DMS79 treated with DMSO at 0.1 percent for 48 hours (cell line): ENCODE measurements at places on chromosomes 1 and 21.

GRCh38 chr1:54329312-54330003 lies 76.7 kb downstream of the SSBP3 start:
- no peak for DNase-seq

DNA sequence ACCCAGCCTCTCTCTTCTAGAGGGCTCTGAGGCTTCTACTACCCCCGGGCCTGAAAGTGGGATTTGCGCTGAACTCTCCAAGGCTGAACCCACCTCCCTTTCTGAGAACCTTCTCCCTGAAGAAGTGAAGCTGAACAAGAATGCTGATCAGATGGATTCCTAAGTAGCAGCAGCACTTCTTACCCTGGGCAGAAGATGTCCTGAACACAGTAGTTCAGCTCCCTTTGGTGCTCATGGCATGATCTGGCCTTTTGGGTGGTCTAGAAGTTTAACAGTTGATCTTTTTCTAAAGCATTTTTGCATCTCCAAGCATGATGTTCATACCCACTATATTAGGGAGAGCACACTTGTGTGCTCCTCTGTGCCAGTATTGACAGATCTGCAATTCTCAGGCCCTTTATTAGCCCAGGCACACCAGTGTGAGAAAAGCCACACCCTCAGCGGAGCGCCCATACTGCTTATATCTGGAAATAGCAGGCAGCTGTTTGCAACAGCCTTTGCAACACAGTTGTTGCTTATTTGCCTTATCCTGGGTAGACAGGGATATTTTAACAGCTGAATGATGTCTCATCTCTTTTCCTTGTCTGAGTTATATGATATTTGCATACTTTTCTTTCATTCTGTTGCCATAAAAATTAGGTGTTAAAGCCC lies 34.2 kb downstream of the CNN3 start:
- DNase-seq, result no peak

GRCh38 chr1:205945069-205945468 lies 1.8 kb upstream of the SLC26A9 start:
- DNase-seq, result no peak

DNA sequence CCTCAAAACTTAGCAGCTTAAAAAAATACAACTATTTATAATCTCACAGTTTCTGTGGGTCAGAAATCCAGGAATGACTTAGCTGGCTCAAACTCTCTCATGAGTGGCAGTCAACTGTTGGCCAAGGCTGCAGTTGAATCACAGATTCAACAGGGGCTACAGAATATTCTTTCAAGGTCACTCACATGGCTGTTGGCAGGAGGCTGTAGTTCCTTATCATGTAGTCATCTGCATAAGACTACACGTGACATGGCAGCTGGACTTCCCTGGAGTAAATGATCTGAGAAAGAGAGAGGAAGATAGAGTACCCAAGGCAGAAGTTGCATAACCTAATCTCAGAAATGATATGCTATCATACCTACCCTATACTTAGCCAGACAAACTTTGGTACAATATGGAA lies 75.2 kb upstream of the TSPAN2 start:
- DNase-seq, result no peak

DNA sequence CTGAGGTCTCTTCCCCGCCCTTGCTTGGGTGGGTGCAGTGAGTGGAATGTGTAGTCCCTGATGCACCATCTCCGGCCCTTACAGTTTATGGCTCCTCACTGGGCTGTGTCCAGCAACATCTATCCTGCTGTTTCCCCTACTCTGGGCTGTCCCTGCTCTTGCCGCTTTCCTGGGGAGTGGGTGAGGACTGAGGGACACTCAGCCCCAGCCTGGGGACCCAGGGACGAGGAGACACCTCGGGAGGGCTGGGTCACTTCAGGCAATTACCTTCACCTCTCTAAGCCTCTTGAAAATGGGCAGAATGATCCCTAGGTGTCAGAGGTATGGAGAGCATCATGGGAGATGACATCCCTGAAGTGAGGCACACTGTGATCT lies 13.6 kb upstream of the LRP8 start:
- DNase-seq, result no peak

GRCh38 chr1:223845037-223845809 lies 524 bp downstream of the TP53BP2 start:
- DNase-seq, result peak; percentile 63

- no peak for DNase-seq
These were observed 37.9 kb upstream of the RC3H1 start for GRCh38 chr1:174060090-174060489.

DNA sequence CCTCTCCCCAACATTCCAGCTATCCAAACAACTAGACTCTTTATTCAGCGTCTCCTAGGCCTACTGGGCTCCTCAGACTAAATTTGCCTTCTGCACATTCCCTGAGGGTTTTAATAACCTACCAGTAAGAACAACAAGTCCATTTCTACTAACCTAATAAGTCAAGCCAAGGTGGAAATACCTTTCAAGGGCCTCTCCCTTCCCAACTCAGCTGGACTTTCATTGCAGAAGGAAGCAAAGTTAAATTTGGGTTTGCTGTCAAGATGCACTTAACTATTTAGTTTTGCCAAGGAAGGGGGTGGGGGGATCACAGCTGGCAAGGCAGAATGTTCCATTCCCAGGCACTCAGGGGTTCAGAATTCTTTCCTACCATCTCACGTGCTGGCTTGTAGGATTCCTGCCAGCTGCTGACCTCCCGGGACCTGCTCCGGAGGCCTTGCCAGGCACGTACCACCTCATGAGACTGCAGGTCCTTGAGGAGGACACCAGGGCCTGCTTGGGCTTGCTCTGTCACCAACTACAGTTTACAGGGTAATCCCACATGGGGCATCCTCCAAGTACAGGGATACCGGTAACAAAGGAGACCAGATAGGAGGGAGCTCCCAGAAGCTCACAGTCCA lies 29.8 kb downstream of the SLC30A1 start:
- no peak for DNase-seq

DNA sequence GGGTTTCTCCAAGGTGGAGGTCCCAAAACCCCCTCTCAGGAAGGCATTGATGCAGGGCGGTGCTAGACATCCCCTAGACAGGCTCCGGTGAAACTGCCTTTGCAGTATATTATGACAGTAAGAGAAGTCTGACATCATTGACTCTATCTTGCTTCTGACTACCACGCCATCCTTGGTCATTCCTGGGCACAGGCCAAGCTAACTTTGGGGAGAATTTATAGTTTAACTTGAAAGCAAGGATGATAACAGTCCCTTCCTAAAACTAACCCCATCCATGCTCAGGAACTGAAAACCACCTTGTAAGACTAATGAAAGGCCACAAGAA lies 30.3 kb downstream of the RSPH1 start:
- DNase-seq, result no peak

DNA sequence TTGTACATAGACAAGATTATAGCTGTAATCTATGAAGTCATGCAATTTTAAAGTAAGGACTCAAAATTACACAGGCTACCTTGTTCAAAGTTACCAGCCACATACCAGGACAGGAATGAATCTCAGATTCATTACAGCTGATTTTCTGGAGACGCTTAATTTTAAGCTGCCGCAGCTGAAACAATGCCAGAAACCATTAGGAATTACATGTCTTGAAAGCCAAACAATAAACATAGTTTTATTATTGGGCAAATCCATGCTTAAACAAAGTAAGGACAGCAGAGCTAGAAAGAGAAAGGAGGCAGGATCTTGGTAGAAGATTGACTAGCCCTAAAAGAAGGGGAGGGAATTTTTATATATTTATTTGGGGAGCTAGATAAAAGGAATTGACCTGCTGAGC lies 19.2 kb upstream of the CD1D start:
- no peak for DNase-seq

GRCh38 chr1:14817223-14818170 lies 219.0 kb downstream of the KAZN start:
- no peak for DNase-seq

- DNase-seq, result peak; percentile 92
These were observed 1.6 kb downstream of the SLC19A2 start for GRCh38 chr1:169484101-169484500.

GRCh38 chr1:248688527-248689298 lies 13.9 kb downstream of the OR14I1 start:
- DNase-seq, result no peak

DNA sequence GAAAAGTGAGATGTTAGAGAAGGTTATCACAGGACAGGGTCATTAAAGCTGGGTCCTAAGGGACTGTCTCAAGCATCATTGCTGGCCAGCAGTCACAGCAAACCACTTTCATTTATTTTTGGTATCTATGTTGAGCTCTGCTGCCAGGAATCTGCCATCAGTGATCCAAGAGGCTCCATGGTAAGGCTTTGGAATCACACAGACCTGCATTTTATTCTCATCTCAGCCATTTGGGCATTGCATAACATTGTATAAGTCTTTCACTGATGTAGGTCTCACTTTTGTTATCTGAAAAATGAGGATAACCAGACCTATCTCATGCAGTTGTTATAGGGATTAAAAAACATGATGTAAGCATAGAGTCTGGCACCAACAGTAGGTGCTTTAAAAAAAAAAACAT lies 77.5 kb downstream of the OMA1 start:
- no peak for DNase-seq

- no peak for DNase-seq
These were observed 50.3 kb downstream of the GIPC2 start for GRCh38 chr1:78096017-78096416.

DNA sequence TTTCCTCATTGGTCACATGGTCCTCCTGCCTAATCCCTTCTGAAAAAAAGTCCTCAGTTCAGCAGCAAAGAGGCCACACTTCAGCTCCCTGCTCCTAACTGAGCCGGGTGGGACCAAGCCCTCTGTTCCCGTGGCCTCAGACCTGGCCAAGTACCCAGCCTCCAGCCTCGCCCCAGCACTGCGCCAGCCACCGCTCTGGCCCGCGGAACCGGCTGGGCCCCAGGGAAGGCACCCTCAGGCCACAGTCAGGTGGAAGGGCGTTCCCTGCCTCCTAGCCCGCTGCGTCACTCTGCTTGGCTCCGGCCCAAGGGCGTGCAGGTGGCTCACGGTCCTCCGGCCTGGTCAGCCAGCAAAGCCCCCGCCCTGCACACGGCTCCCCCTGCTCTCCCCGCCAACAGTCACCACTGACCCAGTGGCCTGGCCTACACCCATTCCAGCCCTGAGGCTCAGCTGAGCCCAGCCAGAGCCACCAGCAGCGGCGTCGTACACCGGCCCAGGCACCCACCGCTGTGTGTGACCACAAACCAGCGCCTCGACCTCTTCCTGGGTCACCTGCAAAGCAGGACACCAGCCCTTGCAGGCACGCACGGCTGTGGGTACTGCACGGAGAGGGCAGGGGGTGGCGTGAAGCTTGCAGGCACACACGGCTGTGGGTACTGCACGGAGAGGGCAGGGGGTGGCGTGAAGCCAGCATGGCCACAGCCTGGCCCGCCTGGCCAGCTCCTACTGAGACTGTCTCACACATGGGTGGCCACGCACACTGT lies 19.4 kb downstream of the NADK start:
- peak; percentile 64 for DNase-seq

DNA sequence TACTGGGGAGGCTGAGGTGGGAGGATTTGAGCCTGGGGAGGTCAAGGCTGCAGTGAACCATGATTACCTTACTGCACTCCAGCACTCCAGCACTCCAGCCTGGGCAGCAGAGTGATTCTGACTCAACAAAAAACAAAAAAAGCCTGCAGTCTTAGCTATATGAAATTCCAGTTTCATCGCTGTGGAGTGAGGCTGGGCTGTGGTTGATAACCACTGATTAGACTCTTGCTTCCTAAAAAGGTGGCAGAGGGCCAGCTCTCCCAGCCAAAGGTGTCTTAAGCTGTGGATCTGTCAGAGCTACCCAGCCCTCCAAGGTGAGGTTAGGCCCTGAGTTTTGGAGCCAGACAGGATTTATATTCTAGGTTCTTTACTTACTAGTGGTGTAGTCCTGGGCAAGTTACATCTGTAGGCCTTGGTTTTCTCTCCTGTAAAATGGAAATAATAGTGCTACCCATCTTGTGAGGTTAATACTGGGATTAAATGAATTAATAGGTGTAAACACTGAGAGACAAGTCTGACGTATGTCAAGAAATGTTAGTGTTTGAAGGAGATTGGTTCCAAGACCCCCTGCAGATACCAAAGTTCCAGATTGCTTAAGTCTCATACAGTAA lies 35.9 kb downstream of the TMCC2 start:
- no peak for DNase-seq

DNA sequence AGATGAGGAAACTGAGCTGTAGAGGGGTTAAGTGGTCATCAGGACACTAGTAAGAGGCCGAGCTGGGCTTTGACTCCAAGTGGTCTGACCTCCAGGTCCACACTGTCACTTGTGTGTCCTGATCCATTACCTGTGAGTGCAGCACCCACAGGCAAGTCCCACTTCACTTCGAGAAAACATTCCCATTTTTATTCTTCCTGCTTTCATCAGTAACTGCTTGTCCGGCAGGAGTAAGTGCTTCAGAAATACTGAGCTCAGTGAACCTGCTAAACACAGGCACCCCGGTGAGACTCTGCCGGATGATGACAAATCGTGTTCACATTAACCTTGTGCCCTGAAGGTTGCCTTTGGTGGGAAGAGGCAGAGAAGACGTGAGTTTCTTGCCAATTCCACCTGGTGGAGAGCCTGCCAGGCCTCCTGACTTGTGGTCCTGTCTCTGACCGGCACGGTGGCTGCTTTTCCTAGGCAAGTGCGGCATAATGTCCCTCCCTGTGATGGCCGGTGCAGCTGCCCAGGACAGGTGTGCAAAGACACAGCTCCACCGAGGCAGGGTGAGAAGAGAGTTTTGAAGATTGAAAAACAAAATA lies 29.4 kb downstream of the ZBTB18 start:
- no peak for DNase-seq

DNA sequence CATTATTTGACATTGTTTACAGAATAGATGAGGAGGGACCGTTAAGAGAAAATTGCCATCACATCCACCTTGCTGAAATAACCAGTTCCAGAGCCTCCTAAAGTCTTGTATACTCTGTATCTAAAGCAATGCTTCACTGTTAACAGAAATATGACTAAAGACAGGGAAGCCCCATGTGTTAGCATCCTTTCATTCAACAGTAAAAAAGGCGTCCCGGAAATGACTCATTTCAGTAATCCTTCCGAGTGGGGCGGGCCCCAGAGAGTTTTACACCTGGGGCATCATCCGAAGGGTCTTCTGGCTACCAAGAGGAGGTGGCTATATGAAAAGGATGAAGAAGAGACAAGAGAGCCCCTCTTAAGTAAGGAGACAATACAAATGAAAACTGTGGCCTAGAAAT lies 227.2 kb downstream of the SLC45A1 start:
- no peak for DNase-seq

DNA sequence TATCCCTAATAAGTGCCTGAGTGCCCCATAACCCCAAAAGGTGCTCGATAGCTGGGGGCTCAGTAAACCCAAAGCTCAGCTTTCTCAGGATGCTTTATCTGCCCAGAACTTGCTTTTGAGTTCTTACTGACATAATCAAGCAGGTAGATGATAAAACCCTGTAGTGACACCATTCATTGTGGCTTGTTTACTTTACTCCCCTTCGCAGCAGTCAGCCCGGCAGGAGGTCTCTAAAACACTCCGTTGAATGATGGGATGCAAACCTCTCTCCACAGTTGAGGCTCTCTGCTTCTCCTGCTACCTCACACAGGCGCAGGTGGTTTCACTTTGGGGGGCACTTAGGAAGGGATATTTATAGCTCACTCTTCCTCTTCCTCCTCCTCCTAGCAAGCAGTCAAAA lies 349.4 kb downstream of the HLX start:
- DNase-seq, result no peak

- DNase-seq, result no peak
These were observed 433.7 kb downstream of the RPS6KC1 start for GRCh38 chr1:213484758-213485157.

GRCh38 chr1:234531151-234531635 lies 52.2 kb upstream of the TARBP1 start:
- DNase-seq, result no peak

GRCh38 chr1:230792691-230793462 lies 45.7 kb downstream of the CAPN9 start:
- no peak for DNase-seq
